Stimulated activated naive B cell treated with anti-CD40 and anti-IgM and Interleukin-4, amounts not matched to agents 10 μg/mL and 1 μg/mL and 100 μg/mL, for 72 hours (primary cell): ENCODE measurements at places on chromosomes 5 and 9.

DNA sequence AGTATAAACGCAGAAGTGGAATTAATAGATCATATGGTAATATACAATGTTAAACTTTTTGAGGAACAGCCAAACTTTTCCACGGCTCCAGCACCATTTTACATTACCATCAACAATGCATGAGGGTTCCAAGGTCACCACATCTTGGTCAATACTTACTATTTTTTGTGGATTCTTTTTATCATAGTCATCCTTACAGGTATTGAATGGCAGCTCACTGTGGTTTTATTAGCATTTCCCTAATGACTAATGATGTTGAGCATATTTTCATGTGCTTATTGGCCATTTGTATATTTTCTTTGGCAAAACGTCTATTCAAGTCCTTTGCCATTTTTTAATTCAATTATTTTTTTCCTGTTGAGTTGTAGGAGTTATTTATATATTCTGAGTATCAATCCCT lies 14.1 kb upstream of the RAPGEF6 start:
- no peak for DNase-seq

DNA sequence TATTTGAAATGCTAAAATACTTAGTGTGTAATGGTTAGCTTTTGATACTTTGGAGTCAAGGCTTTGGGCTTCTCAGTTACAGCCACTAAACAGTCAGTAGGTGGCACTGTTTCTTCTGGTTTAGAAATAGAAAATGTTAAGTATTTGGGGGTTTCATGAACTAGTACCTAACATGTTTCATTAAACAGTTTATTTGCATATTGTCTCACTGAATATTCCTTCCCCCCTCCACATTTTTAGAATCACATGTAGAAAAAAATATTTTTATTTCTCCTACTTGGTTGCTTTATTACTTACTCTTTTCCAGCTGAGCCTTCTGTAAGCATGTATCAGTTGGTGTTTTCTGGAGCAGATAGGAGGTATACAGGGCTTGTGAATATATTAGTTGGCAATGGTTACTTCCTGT lies 48.0 kb downstream of the IPO11 start:
- DNase-seq = no peak

GRCh38 chr9:127214421-127215267 lies 49.9 kb upstream of the GARNL3 start:
- DNase-seq = peak; percentile 37

GRCh38 chr5:11709021-11709420 lies 195.2 kb downstream of the CTNND2 start:
- DNase-seq = no peak

DNA sequence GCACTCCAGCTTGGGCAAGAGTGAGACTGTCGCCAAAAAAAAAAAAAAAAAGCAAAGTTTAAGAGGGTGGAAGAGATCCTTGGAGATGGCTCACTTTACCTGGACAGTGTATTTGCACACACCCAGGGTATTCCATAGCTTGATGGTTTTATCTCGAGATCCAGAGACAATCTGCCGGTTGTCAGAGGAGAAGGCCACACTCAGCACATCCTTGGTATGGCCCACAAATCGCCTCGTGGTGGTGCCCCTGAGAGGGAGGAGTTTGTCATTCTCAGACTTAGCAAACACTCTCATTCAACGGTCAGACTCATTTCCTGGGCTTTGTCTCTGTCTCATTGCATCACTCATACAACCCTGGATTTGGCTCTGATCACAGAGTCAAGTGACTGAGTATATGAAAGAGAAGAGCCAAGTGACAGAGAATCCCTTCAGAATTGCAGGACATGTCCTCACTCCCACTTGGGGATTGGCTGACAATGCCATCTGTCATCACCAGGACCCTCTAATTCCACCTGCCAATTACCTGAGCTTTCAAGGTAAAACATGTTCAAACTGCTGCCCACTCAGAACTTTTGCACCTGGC lies 2.2 kb downstream of the RACK1 start:
- no peak for DNase-seq

- DNase-seq = no peak
Observed at GRCh38 chr5:127256886-127257597, 33.6 kb upstream of the MEGF10 start.

DNA sequence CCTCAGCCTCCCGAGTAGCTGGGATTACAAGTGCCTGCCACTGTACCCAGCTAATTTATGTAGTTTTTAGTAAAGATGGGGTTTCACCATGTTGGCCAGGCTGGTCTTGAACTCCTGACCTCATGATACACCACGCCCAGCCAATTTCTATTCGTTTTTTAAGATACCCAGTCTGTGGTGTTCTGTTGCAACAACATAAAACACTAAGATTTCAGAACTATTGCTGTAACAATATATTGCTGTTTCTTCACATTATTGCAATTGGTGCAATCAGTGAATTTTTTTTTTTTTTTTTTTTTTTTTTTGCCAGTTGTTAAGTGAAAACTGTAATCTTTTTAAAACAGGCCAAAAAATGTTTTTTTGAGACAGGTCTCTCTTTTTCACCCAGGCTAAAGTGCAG lies 9.9 kb downstream of the SRP19 start:
- DNase-seq = no peak

- no peak for DNase-seq
Observed at GRCh38 chr5:56003179-56003578, 8.4 kb upstream of the IL6ST start.

GRCh38 chr5:79512471-79513307 lies 1.2 kb downstream of the HOMER1 start:
- no peak for DNase-seq

DNA sequence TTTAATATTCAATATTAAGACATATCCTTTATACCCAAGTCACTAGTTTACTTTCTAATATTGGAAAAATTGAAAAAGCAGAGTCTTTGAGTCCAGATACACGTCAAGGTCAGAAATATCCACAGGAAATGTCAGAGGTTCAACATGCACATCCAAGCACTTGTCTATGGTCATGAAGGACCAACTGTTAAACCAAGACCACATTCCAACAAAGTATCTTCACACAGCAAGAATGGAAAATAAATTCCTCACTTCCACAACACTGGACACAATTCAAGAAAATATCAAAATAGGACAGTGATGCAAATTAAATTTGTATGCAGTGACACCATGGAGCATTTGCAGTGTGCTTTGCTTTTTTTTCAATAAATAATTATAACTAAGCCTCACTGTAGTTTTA lies 142.5 kb downstream of the GABRB2 start:
- no peak for DNase-seq

- DNase-seq = no peak
Observed at GRCh38 chr9:108109927-108110690, 620.5 kb upstream of the KLF4 start.

- no peak for DNase-seq
Observed at GRCh38 chr9:114034196-114034595, 43.9 kb downstream of the AMBP start.

- DNase-seq = no peak
Observed at GRCh38 chr9:122060481-122060880, 32.6 kb downstream of the TTLL11 start.

GRCh38 chr9:109806506-109807115 lies 26.6 kb downstream of the PALM2AKAP2 start:
- DNase-seq = no peak

- DNase-seq = no peak
Observed at GRCh38 chr9:33197279-33198152, 30.4 kb upstream of the B4GALT1 start.

GRCh38 chr9:35311891-35312639 lies 150.3 kb downstream of the UNC13B start:
- no peak for DNase-seq

DNA sequence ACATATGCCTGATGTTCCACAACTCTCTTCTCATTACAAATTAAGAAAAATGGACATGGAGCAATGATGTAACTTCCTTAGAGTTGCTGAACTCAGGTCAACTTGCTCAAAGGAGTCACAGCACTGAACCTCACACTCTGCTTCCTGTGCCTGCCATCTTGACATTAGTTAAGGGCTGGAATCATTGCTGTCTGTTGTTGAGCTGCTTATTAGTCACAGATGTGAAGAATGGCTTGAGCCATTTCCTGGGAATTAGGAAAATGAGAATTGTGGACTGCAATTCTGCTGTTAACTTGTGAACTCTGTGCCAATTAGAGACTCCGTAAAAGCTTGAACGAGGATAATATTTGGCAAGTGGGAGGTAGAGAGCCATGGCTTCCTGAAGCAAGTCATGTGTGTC lies 212.0 kb downstream of the ADAMTS12 start:
- no peak for DNase-seq

DNA sequence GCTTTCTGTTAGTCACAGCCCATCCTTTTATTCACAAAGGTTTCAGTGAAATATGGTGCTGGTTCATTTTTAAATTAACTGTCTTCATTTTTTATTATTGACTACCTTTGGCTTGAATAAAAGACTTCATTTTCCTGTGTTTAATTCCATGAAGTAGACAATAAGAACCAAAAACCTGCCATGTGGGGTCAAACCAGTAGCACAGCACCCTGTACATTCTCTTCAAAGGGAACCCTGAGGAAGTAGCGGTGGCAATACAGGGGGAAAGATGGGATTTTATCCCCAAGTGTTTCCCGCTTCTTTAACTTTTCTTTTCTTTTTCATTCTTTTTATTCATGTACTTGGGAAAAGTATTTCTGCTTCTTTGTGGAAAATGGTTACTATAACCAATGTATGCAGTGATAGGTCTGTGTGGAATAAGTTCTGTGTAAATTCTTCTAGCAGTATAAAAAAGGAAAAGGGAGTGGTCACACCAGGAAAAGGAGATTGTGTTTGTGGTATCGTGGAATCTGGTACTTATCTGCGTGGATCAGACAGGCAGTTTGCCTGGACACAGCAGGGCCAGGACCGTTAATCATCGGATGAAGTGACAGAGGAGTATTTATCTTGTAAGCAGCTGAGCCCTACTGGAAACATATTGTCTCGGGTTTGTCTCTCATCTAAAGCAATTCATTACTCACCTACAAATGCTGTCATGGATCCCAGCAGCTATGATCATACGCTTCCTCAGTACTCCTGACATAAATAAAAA lies 94.2 kb downstream of the PPIC start:
- no peak for DNase-seq

GRCh38 chr9:127977884-127978647 lies 2.7 kb downstream of the EEIG1 start:
- no peak for DNase-seq

GRCh38 chr9:111360881-111361280 lies 30.9 kb upstream of the OR2K2 start:
- DNase-seq = no peak

GRCh38 chr5:3377831-3378230 lies 217.8 kb upstream of the IRX1 start:
- DNase-seq = no peak

DNA sequence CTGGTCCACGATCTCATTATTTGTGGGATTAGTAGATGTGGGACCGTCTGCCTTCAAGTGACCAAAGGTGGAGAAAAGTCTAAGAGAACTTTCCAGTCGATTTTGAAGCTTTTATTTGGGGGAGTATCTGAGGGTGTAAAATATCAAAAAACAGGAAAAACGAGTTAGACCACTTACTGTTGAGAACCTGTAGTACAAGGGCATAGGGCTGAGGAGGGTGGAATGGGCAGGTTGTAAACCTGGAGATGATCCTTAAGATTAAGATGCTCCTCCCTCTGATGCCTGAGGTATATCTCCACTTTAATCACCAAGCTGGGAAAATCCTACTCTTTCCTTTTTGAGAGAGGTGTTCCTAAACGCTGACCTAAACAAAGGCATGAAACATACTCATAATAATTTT lies 32.0 kb upstream of the GTF2H2C start:
- no peak for DNase-seq

DNA sequence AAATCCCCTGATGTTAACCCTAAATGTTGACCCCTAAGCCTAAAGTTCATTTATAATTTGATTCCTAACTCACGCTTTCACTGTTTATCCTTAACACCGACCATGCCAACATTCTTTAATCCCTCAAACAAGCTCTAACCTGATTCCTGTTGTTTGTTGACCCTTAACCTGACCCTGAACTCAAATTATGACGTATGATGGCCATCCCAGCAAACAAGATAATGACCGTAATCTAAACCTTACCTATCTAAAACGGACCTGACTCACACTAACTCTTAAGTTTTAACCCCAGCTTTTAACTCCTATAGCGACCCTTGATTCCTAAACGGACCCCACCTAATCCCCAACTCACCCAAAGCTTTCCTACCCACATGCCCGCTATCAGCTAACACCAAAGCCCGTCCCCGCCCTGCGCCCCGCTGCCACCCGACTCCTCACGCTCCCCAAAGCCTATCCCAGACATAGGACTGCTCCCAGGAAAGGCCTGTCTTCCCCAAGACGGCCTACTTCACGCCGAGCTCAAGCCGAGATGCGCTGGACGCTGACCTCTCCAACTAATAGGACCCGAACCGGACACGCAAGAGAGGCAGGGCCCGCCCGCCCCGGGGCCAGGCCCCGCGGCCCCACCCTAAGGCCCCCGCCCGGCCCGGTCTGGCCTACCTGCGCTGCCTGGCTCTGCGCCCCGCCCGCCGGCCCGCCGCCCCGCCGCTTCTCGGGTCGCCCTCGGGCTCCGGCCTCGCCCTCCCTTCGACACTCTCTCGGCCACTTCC lies 395 bp downstream of the TLN1 start:
- DNase-seq = no peak

DNA sequence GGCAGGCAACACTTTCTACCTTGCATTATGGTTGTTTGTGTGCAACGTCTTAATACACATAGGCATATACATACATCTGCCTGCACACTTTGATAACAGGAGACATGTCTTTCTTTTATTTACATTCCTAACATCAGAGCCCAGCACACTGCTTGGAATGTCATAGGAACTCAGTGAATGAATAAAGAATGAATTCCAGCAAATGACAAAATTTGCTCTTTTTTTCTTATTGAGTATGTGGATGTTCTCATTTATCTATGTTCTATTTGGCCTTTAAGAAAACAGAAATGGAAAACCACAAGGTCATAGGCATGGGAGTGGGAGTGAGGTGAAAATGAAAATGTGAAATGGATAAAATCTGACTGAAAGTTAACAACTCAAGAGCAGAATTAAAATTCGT lies 36.3 kb upstream of the PALM2AKAP2 start:
- DNase-seq = no peak

- DNase-seq = no peak
Observed at GRCh38 chr9:110936719-110937452, 101.4 kb downstream of the LPAR1 start.

DNA sequence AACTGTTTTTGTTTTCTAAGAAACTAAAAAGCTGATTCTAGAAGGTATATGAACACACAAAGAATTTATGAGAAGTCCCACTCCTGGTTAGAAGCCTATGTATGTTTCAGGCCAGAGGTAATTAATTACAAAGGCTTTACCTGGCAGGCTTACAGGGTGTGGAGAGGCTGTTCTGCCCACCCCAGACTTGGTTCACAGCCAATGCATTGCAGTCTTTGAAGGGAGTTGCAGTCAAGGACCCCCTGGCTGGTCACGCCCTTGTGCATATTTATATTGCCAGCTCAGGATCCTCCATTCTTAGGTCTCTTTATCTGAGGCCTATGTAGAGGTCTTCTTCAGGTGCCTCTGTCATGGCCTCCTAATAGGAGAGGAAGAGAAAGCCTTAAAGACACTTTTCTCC lies 13.6 kb upstream of the PRSS3 start:
- DNase-seq = no peak
